ENCODE measurements at places on chromosomes 4 and X. TPM values are rescaled to one million over a fixed set of nuclear protein-coding genes. Genes with fewer than 3 reads are reported as not detected.

EDA2R gene
- 1.8 TPM for polyA plus RNA-seq

APLN gene
- 15.7 TPM for polyA plus RNA-seq

TMEM35A gene
- polyA plus RNA-seq = 1.5 TPM

EXOC1L gene
- not detected for polyA plus RNA-seq

RNF150 gene
- polyA plus RNA-seq = 42.4 TPM

Measured in hindlimb muscle (tissue), 1 donor.